Stimulated activated CD4-positive, alpha-beta T cell treated with anti-CD3 and anti-CD28 coated beads, Interleukin-1b, Interleukin-23, amount 100 ng/mL, for 24 hours (primary cell): ENCODE measurements at places on chromosomes 3 and 15.

DNA sequence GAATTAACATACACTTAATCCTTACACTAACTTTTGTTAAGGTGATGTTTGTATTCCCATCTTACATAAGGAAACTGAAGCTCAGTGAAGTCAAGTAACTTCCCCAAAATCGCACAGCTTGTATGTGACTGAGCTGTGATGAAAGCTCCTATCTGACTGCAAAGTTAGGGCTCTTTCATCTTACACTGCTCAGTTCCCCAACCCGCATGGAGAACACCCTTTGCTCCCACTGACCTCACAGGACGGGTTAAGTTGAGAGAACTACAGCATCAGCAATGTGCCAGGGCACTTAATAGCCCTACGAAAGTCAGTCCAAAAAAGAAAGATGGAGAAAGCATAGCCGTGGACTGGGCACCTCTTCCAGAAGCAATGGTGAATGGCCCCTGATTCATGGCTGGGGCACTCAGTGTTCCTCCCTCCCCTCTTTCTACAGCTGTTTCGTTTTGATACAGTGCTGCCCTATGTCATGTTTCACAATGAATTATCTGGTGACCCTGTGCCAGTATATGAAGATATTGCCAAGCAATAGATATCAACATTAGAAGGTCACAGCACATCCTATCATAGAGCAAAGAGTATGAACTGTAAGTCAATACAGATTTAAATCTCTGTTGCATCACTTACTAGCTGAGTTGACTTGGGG, 38.0 kb downstream of the CADPS start:
- no peak for DNase-seq

GRCh38 chr3:17231537-17232261, 346.9 kb downstream of the PLCL2 start:
- DNase-seq: no peak

GRCh38 chr15:71530116-71530515, 280.2 kb upstream of the NR2E3 start:
- DNase-seq: no peak

GRCh38 chr3:103112273-103112672, 677.5 kb downstream of the ZPLD1 start:
- no peak for DNase-seq

DNA sequence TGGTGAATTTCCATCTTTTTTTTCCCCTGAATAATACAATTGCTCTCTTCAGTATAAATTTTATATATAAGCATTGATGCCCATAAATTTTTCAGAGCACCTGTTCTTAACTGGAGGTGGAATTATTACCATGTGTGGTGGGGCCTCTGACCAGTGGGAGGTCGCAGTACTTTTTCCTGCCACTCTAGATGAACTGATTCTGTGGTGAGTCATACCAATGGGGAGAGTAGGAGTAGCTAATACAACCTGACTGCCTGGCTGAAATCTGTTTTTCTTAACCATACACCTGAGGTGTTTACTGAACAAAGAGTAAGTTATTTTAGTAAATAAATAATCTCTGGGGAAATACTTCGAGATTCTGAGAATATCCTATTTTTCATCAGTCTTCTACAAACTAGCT, 67.2 kb downstream of the UNC13C start:
- no peak for DNase-seq

- no peak for DNase-seq
Measured at GRCh38 chr15:88970232-88970631, 57.1 kb upstream of the MFGE8 start.

DNA sequence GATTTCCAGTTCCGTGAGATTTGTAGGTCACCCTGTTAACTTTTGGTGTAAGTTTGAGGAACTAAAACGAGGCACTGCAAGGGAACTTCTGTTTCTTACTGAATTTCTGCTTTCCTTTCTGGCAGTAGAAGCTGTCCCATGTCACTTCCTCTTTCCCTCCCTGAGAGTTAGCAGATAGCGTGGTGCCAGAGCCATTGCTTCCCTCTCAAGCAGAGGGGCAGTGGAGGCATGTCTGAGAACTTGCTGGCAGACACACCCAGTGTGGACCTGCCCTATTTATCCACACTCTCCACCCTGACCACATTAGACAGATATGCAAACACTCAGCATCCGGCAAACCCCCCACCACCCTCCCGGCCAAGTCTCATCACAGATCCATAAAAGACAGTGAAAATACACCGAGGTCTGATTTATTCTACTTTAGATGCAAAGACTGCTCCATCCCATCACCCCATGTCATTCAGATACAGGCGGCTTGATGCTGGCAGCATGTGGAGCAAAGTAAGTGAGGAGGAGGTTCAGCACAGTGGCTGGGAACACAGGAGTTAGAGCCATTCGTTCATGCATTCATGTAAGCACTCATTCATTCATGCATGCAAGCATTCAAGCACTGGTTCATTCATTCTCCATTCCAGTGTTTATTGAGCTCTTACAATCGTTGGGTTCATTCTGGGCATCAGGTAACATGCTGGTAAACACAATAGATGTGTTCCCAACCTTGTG, 324.7 kb downstream of the SHQ1 start:
- DNase-seq: no peak

DNA sequence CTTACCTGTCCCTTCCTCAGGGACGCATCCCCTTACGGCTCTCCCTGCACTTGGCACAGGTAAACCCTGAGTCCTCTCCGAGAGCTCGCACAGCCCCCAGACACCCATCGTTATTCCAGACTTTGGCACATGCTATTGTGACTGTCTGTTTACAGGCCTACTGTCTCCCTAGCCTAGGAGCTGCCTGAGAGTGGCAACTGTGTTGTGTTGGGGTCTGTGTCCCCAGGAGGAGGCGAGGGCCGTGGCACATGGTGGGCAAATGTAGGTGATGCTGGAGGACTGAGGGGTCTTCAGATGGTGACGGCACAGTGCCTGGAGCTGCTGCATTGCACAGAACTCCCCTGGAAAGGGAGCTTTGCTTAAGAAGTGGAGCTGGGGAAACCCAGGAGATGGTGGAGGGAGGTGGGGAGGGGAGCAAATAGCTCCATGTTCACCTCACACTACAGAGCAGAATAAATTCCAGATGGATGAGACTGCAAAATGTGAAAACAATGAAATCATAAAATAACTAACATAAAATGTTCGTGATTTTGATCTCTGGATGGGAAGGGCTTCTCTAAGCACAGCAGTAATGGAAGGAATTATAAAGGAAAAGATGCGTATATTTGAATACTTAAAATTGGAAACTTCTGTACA, 96.5 kb downstream of the SMAD6 start:
- DNase-seq: no peak

GRCh38 chr3:24149032-24149431, 203.9 kb downstream of the NR1D2 start:
- no peak for DNase-seq

GRCh38 chr3:4351164-4351855, 48.1 kb downstream of the SETMAR start:
- no peak for DNase-seq

DNA sequence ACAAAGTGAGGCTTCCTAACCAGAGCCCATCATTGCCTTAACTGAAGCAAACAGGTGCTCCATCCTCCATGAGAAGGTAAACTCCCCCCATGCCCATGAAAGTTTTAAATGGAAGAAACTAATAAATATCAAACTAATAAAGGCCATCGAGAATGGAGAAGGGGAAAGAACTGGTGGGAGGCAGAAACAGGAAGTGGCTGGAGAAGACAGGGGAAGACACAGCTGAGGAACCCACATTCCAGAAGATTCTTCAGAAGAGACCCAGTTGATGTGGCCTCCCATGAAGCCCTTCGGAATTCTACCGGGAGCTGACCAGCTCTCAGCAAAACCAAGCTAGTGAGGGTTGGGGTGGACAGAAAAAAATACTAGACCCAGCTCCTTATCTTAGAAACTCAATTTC, 41.6 kb downstream of the SH3BP5 start:
- no peak for DNase-seq

- no peak for DNase-seq
Measured at GRCh38 chr3:62439176-62439813, 65.9 kb upstream of the FEZF2 start.

DNA sequence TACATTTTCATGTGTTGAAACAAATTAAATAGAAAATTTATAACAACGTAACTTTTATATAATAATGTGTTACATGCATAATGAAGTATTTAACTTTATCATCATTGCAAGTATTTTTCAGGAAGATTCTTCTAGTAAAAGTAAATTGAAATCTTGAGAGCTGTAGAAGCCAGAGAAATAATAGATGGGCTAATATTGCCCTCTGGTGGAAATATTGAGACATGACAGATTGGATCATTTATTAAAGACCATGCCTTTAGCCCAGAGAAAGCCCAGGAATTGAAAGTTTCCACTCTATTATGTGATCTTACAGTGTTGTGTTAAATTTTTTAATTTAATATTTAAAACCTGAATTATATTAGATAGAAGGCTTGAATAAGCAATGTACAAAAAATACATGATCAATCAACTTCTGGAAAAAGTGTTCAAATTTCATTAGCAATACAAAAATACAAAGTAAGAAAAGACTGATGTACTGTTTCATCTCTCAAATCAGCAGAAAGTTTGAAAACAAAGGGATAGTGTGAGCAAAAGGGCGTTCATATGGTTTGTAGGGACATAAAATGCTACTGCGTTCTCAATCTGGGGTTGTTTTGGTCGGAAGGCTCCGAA, 52.7 kb upstream of the SPTSSB start:
- DNase-seq: no peak

DNA sequence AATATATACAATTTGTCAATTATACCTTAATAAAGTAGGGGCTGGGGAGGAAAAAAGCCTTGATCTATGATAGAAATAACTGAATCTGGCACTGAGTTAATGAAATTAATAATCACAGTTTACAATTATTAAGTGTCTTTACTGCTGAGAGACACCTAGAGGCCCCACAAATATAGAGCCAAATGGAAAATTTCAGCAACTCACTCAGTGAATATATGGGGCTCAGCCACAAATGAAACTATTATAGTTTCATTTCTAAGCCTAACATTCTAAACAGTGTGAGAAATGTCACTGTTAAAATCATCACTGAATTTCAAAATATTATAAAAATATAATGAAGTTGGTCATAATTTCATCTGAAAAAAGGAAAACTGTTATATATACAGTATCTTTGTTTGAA, 40.3 kb downstream of the GNB4 start:
- no peak for DNase-seq

DNA sequence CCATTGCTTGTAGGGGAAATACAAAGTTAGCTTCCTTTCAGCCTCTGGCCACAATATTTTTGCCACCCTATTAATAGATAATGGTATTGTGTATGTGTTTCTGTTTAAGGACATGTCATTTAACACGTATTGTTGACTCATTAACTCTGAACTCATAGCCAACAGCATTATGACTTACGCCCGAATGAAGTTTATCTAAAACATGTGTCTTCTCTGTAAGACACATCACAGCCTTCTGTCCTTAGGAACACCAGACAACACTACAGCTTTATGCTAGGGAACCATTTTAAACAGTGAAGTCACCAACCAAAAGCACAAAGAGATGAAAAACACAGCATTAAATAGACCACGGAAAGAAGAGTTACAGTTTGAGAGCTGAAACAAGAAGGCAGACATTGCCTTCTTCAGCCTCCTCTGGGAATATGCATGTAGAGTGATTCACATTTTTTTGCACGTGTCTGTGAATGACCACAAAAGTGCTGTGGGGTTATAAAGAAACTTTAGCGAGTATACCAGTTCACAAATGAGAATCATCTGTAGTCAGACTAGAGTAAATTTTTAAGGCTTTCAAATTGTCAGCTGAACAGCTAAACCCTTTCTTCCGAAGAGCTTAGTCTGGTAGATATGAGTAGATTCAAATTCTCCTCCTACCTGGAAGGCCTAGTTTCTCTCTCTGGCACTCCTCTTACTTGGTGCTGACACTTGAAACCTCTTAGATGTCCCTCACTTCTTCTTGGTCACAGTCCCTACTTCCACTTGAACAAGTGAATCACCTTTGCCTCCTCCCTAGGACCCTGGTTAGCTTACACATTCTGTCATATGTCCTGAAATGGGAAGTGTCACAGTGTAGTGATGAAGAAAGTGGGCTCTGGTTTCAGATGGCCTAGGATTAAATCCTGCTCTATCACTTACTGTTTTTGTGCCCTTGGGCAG, 32.2 kb downstream of the MCTP2 start:
- no peak for DNase-seq

DNA sequence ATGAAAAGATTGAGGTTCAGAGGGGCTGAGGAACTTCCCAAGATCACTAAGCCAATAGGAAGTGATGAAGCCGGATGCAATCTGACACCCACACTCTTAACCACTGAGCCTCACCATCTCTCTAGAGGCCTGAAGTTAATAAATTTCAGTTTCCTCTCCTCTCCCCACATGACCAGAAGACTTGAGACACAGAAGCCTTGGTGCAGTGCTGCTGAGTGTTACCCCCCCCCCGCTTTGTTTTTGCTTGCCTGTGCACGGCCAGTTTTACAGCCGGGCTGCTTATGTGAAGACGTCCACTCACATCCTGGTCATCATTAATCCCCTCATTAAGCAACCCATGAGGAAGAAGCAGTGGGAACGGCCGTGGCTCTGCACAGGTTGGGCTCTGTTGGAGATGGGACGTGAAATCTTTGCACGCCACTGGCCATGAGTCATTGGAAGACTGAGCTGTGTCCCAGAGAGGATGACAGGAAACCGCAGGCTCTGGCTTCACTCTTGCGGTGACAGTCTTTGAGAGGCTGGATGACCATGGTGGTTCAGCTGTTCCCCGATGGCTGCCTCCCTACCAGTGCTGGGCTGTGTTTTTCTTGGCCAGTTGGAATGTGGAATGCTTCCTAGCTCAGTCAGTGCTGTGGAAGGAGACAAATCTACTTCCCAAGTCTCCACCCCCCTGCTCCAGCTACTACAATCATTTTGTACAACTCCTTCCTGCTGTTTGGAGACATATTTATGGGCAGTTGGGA, 232.6 kb upstream of the LRTM1 start:
- DNase-seq: no peak
